ENCODE measurements at places on chromosomes 3 and 15. TPM values are rescaled to one million over a fixed set of nuclear protein-coding genes. Genes with fewer than 3 reads are reported as not detected.

GXYLT2 gene
- 18.1 TPM for total RNA-seq

ZPLD1 gene
- total RNA-seq, result not detected

TMC3 gene
- not detected for total RNA-seq

KAT2B gene
- 27.1 TPM for total RNA-seq

DUOXA2 gene
- total RNA-seq, result not detected

AADACL2 gene
- total RNA-seq, result 0.19 TPM

ZDHHC23 gene
- total RNA-seq, result 7.6 TPM

GPR87 gene
- total RNA-seq, result 55.1 TPM

REC114 gene
- total RNA-seq, result not detected

FGF12 gene
- total RNA-seq, result 0.57 TPM

GOLGA8N gene
- 6.5 TPM for total RNA-seq

ANKRD34C gene
- total RNA-seq, result not detected

GRCh38 chr3:72768481-72768880, 79.8 kb downstream of the SHQ1 start:
- no peak for DNase-seq

DNA sequence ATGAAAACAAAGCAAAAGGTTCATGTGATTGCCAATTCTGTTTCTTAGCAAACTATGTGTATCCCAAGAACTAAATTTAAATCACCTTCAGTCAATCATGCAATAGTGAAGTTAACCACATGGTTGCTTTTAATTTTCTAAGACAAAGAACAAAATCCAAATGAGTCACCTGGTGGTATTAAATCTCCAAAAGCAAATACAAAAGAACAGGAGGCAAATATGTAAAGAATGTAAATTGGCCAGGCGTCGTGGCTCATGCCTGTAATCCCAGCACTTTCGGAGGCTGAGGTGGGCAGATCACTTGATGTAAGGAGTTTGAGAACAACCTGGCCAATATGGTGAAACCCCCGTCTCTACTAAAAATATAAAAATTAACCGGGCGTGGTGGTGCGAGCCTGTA, 54.2 kb upstream of the PIK3R4 start:
- no peak for DNase-seq

GRCh38 chr15:33021806-33022389, 172.6 kb downstream of the FMN1 start:
- no peak for DNase-seq

GRCh38 chr3:13570391-13571194, 21.7 kb downstream of the FBLN2 start:
- no peak for DNase-seq

DNA sequence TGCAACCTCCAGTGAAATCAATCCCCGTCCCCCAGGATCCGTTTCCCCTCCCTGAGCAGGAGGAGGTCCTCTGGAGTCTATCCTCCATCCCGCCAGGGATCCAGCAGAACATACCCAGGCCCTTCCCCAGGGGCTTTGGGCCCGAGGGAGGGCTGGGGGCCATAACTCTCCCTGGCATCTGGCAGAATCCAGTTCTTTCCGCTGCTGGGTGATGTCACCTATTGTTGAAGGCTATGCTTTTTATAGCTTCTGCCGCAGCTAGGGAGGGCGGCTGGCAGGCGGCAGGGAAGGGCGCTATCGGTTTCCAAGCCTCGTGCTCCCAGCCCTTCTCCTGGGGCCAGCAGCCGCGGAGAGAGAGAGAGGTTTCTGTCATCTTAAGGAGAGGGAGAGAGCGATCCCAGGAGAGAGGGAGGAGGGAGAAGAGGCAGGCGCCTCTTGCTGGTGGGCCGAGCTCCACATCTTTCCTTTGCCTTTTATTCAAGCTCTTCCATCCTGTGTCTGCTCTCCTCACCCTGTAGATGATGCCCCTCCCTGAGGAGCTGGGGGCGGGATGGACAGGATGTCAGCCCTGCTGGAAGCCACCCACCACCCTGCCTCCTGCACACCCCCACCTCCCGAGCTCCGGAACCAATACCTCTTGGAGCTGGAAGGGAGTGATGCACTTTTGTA, 120.1 kb downstream of the ANP32A start:
- DNase-seq, result no peak

- no peak for DNase-seq
Observed at GRCh38 chr15:51046799-51047449, 47.8 kb downstream of the TNFAIP8L3 start.

DNA sequence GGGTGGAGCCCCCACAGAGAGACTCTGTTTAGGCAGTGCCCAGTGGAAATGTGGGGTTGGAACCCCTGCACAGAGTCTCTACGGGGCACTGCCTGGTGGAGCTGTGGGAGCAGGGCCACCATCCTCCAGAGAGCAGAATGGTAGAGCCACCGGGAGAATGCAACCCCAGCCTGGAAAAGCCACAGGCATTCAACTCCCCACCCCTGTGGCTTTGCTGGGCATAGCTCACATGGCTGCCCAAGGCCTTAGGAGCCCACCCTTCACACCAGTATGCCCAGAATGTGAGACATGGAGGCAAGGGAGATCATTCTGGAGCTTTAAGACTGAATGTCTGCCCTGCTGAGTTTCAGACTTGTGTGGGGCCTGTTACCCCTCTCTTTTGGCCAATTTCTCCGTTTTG, 19.0 kb upstream of the CHCHD6 start:
- DNase-seq, result no peak

DNA sequence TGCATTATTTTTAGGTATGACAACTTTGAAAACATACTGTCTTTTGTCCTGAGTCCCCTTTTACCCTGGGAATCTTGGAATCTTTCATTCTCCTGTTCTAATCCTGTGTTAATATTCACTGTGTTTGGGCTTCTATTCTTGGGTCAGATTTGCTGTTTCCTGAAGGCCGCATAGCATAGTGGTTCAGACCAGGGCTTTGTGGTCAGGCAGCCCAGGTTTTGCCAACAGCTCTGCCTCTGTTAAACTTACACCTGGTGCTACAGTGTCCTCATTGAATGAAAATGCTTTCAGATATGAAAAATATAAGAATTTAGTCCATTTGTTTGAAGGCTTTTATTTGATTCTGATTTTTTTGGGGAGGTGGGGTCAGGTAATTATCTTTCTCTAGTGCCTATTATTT, 58.4 kb downstream of the SLC25A26 start:
- DNase-seq, result no peak

DNA sequence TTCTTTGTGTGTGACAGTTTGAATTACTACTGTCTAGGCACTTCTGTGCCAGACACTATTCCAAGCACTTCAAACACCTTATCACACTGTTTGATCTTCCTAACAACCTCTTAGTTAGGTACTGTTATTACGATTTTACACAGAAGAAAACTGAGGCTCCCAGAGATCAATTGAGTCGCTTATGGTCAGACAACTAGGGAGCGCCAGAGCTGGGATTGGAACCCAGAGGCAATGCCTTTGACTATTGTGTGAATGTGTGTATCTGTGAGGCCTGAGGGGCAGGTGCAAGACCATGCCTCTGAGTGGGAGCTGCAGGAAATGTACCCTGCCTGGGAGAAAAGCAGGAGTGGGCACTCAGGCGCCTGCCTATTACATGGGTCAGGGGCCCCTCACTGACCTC, 1.8 kb downstream of the TRH start:
- no peak for DNase-seq

DNA sequence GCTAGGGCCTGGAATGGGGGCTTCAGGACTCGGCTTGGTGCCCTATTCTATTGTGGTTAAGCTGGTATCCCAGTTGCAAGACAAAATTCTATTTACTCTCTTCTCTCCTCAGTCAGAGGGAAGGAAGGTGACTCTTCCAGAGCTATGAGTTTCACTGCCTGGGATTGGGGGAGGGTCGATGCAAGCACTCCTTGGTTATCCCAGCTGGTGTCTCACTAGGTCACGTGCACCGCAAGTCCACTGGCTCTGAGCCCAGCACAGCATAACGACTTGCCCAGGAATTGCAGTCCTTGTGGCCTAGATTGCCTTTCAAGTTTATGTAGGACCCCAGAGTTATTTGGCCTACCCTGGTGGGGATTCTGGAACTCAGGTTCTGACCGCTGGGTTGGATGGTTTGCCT, 958.8 kb downstream of the IGSF11 start:
- DNase-seq, result no peak

DNA sequence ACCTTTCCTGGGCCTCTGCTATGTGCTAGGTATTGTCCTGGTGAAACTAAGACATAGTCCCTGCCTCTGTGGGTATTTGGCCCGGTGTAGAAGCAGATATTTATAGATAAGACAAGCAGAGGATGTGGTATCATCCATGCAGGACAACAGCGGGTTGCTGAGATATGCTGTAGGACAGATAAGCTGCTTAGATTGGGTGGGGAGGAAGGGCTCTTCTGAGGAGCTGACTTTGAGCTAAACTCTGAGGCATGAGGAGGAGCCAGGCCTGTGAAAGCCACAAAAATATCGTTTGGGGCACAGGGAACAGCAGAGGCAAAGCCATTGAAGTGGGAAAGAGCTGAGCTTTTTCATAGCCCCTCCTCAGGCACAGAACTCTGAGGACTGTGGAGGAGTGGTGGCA, 492.5 kb upstream of the CFAP20DC start:
- DNase-seq, result no peak

GRCh38 chr15:100330221-100330620, 11.6 kb downstream of the ADAMTS17 start:
- no peak for DNase-seq

GRCh38 chr15:57684491-57685151, 21.9 kb upstream of the POLR2M start:
- DNase-seq, result no peak

DNA sequence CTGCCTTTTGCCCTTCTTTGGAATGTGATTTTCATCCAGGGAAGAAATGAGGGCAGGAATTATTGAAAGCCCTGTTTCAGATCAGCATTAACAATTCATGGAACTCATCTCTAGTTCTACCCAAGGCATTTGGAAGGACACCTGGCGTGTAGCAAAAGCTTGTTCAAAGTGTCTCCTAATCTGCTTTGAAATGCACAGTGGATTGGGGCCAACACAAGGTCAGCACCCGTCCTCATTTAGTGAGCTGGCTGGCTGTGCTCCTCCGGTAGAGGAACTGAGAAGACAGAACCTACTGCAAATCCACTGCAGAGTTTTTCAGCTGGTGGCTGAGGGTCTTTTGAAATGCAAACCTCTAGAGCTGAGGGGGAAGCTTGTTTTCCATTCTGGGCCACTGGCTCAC, 141.6 kb upstream of the STT3B start:
- DNase-seq, result no peak

GRCh38 chr15:48475600-48476395, 144.6 kb downstream of the DUT start:
- no peak for DNase-seq
